ENCODE measurements at places on chromosomes 2 and 18.

- DNase-seq, result no peak
These were observed 88.9 kb upstream of the CYP1B1 start for GRCh38 chr2:38164881-38165280.

DNA sequence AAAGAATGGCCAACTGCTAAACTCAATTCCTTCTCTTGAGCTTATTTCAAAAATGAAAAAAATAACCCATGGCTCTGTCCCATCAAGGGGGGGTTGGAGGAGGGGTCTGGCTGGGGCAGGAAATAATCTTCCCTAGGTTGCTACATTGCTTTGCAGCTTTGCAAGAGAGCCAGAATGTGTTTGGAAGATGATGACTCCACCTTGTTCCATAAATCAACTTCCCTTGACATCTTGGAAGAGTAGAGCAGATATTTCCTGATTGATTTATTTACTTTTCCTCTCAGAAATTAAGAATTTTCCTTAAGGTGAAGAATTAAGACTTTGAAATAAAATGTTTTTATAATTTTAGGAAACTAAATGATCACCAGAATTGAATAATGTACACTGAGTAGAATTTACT lies 41.3 kb downstream of the ESCO1 start:
- DNase-seq, result no peak

- DNase-seq, result no peak
These were observed 34.9 kb downstream of the FEZ2 start for GRCh38 chr2:36562973-36563532.

DNA sequence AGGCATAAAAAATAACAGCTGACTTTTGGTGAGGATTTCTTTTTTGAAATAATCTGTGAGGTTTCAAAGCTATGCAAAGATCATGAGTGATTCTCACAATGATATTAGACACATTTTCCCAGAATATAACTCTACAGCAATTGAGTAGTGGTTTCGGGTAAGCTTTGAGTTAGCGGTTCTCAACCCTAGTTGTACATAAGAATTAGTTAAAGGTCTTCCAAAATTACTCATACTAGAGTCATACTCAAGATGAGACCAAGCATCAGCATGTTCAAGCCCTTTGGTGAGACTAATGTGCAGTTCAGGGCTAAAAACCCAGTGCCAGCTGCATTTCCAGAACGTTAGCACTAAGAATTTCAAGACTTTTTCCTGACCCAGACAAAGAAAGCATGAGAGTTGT lies 31.1 kb downstream of the DSG4 start:
- DNase-seq, result no peak

Measured in NCI-H748 treated with DMSO at 0.1 percent for 48 hours (cell line).